CD4-positive, alpha-beta T cell treated with Interleukin-4 for 4 hours (primary cell): ENCODE measurements at places on chromosomes 6 and 20.

GRCh38 chr6:72950114-72950860, 275.0 kb downstream of the KHDC1L start:
- DNase-seq: no peak

GRCh38 chr20:48766961-48767960, 60.5 kb downstream of the PREX1 start:
- peak; percentile 46 for DNase-seq

GRCh38 chr20:55004044-55004443, 528.7 kb downstream of the DOK5 start:
- DNase-seq: no peak

- DNase-seq: no peak
Measured at GRCh38 chr6:129583866-129584265, 126.1 kb downstream of the ARHGAP18 start.

GRCh38 chr6:161618831-161619454, 345.1 kb upstream of the AGPAT4 start:
- DNase-seq: no peak

GRCh38 chr20:35301426-35301825, 9.2 kb upstream of the FAM83C start:
- no peak for DNase-seq

DNA sequence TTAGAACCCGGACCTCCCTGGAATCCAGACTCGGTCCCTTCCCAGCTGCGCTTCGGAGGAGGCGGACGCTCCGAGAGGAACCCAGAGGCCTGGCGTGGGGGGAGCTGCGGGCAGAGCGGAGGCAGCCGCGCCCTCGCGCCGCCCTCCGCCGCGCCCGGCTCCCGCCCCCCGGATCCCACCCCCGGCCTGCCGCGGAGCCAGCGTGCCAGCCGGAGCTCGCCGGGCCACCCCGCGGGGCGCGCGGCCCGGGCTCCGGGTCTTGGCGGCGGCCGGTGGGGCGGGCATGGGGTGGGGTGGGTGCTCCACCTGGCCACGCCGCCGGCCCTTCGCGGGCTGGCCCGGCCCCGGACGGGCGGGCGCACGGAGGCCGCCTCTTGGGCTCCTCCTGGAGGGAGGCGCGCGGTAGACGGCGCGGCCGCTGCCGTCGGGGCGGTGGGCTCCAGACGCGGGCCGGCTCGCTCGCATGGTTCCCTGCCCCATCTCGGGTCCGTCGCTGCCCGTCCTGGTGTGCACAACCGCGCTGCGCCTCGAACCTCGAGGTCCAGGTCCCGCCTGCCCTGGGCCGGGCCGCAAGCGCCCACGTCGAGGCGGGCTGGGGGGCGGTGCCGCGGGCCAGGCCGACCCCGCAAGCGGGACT, 592 bp upstream of the CDYL start:
- DNase-seq: peak; percentile 72

- no peak for DNase-seq
Measured at GRCh38 chr6:93418408-93419303, 703 bp downstream of the EPHA7 start.

DNA sequence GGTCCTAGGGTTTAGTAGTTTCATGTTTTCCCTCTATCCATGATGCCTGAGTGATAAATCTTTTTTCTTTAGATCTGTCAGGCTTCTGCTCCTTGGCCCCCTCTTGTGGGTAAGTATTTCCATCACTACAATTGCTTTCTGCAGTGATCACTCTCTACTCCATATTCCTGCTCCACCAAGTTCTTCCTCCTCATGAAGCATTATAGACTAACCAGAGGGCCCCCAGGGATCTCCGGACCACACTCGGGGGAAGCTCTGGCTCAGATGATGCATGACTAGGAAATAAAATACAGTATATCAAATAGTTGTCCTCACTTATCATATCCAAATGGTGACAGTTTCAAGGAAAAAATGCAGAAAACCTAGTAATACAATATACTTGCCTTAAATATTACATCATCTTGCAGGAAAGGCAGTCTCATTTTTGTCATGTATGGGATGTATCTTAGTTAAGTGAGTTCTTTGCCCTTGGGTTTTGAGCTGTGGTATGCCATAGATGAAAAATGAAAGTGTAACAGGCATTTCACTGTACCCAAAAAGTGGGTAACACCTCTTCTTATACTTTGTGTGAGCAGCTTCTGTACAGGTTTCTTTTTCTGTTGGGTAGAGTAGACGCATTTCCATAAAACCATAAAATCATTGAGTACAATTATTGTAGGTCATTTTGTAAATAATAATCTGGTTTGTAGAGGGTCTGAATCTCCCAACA, 200.9 kb upstream of the EYA4 start:
- no peak for DNase-seq

- no peak for DNase-seq
Measured at GRCh38 chr6:32113386-32114352, 4.5 kb upstream of the TNXB start.

- DNase-seq: no peak
Measured at GRCh38 chr20:3970016-3970415, 45.3 kb downstream of the RNF24 start.

- no peak for DNase-seq
Measured at GRCh38 chr20:40639676-40640355, 49.2 kb downstream of the MAFB start.

DNA sequence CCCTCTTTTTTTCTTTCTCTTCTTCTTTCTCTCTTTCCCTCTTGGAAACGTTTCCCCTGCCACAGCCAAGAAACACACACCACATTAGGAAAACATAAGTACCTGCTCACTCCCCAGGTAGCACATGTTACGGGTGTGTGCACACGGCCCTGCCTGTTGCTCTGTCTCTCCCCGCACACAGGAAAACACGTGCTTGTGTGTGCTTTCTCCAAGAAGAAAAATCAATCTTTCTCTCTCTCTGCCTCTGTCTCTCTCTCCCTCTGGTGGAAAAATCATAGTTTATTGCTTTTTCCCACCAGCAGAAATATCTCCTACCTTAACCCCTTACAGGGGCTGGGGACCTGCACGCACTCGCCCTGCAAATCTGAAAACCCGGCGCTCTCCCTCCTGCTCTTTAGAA, 102.3 kb downstream of the EDN3 start:
- no peak for DNase-seq

DNA sequence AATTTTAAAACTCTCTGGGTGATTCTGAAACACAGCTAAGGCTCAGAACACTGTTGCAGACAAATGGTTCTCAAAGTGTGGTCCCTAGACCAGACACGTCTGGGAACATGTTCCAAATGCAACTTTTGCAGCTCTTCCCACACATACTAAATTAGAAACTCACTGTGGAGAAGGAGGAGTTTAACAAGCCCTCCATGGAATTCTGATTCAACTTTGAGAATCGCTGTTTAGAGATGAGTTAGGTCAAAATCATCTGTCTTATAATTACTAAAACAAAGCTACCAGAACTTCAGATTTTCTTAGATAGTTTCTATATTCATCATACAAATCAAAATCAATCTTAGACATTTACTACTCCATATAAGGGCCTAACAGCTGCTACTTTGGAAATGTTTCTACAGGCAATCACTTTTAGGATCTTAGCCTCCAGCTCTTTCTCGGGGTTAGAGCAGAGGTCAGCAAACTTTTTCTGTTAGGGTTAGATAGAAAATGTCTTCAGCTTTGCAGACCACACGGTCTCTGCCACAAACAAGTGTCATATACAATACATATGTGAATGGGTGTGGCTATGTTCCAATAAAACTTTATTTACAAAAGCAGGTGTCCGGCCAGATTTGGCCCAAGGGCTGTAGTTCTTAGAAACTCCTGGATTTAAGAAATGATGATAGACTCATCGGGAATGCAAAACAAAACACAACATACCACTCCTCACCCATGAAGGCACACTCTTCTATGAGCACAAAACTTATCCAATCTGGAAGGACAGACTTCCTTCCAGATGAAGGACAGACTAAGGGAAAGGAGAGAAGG, 50.0 kb upstream of the ARHGAP18 start:
- DNase-seq: no peak

DNA sequence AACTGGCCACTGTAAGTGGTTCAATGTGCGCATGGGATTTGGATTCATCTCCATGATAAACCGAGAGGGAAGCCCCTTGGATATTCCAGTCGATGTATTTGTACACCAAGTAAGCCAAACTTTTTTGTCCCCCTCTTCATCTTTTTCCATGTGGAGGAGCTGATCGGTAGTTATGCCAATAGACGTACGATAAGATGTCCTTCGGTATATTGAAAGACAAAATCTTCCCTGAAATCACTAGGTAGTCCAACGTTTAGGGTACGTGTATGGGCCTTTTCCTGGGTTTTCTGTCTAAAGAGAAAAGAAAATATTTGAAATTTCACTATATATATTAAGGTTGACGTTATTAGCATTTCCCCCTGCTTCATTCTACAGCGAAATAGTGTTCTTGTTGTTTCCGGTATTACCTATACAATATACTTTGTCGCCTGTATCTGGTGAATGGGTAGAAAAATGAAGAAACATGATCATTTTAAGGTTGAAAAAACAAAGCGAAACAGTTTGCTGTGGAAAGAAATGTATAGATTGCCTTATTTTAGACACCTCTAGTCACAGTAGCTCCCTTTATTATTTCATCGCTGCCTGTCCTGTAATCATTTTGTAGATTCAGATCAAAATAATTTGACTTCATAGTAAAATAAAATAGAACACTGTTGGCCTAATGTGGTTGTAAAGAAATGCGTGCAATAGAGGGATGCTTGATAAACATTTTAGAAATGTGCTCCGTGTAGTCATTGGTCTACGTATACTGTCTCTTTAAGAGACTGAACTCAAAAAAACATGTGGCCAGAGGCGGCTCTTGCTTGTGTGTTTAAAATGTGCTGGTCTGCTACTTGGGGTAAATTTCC, 1.5 kb downstream of the LIN28B start:
- no peak for DNase-seq

- no peak for DNase-seq
Measured at GRCh38 chr6:131877999-131878789, 70.4 kb downstream of the ENPP1 start.

GRCh38 chr20:25369971-25370370, 20.7 kb downstream of the ABHD12 start:
- DNase-seq: no peak

DNA sequence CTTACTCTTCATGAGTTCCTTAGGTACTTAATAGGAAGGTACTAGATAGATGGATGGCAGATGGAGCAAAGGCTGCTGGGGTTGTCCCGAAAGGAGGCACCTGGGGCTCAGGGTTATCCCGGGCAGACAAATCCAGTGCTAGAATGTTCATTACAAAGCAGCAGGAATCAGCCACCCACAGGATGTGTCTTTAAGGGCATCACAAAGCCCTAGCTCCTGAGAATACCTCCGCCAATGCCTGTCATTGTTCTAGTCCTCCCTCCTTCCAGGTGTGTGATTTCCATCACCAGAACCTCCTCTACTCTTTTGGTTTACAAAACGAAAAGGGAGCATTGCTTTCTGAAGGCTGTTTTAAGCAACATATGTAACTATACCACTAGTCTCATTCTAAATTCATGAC, 138.1 kb downstream of the KIF6 start:
- DNase-seq: no peak

GRCh38 chr20:47781632-47782031, 3.6 kb downstream of the SULF2 start:
- DNase-seq: no peak

- DNase-seq: no peak
Measured at GRCh38 chr20:50582591-50583234, 72.5 kb downstream of the PTPN1 start.

GRCh38 chr6:63862486-63863198, 227.0 kb downstream of the PHF3 start:
- no peak for DNase-seq

DNA sequence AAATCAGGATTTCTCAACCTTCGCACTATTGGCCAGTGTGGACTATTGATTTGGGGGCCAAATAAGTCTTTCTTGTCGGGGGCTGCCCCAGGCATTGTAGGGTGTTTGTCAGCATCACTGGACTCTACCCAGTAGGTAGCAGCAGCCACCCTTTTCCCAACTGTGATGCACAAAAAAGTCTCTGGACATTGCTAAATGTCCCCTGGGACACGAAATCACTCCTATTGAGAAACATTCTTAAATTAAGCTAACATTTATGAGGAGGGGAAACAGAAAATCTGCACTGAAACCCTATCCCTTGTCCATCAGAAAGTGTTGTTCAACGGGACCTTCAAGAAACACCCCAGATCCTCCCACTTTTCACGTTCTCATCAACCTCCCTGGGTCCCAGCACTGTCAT, 54.2 kb downstream of the NFATC2 start:
- no peak for DNase-seq

DNA sequence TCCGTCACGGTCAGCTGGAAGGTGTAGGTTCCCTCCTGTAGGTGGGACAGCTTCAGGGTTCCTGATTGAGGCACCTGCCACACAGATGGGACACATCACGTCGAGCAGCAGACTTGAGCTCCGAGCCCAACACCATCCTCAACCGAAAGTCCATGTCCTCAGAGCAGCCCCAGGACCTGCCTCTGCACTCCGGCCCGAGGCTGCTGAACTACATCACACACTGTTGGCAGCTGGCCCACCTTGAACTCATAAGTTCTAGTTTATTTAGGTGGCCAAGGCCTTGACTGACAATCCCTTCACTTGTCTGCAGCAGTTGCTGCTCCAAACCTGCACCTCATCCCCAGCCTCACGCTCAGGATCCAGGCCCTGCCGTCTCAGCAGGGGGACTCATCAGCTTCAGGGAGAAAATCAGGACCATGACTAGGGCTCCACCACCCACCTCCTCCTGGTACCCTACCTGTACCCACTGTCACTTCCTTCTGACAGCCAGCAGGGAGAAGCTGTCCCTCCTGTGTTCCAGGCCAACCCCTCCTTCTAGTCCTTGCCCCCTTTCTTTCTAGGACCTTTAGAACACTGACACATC, 21.0 kb downstream of the LRP11 start:
- DNase-seq: no peak

- DNase-seq: no peak
Measured at GRCh38 chr6:130908188-130908587, 81.0 kb downstream of the SMLR1 start.

DNA sequence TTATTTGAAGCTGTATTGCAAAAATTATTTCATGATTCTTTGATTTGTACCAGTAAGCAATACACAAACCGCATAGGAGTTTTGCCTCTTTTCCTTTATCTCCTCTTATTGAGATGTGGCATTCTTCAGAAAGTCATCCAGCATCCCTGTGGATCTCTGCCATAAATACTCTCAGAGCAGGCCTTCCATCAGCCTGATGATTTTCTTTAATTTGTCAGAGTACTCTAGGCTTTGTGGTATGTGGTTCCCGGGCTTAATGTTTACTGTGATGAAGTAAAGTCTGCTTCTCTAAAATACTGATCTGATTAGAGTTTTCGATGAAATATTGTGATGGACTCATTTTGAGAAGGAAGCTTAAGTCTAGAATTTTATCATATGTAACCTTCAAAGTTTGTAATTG, 31.1 kb upstream of the SLC35D3 start:
- DNase-seq: no peak
